ENCODE measurements at places on chromosomes 5 and 9.

DNA sequence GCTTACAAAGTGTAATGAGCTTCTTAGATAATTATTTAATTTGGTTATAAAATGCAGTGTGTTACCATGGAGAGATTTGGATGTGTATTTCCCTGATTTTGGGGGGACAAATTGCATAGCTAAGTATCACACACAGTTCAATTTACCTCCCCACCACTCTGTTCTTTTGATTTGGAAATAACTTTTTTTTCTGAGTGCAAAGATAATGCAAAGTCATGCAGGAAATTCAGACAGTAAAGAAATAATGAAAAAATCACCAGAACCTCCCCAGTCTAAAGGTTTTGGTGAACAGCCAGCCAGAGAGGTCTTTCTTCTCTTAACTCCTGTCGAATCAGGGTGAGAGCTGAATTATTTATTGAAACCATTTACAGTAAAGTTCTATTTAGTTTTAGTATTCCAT, 3.2 kb downstream of the ADGRV1 start:
- no peak for DNase-seq

- no peak for DNase-seq
Measured at GRCh38 chr5:150441813-150442698, 7.5 kb downstream of the RPS14 start.

GRCh38 chr5:67149057-67149950, 47.3 kb downstream of the CD180 start:
- DNase-seq: no peak

GRCh38 chr5:36360307-36360706, 58.6 kb upstream of the RANBP3L start:
- DNase-seq: no peak

GRCh38 chr5:174172152-174172551, 126.6 kb downstream of the NSG2 start:
- no peak for DNase-seq

- no peak for DNase-seq
Measured at GRCh38 chr5:78377056-78377717, 16.8 kb downstream of the SCAMP1 start.

DNA sequence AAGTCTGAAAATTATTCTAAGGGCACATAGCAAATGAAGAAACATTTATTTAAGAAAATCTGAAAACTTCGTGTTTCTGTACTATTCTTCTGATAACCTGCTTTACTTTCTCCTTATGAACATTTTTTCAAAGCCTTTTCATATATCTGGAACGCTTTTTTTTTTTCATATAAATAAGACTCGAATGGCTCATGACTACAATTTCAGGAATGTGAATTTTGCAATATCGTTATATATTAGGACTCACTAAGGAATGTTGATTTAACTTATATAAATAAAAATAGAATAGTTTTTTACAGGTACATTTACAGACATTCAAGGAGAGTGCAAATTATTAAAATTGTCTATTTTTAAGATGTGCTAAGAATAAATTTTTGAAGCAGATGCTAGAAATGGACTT, 42.9 kb downstream of the GPBP1 start:
- no peak for DNase-seq
